ENCODE measurements at places on chromosomes 4 and X.

DNA sequence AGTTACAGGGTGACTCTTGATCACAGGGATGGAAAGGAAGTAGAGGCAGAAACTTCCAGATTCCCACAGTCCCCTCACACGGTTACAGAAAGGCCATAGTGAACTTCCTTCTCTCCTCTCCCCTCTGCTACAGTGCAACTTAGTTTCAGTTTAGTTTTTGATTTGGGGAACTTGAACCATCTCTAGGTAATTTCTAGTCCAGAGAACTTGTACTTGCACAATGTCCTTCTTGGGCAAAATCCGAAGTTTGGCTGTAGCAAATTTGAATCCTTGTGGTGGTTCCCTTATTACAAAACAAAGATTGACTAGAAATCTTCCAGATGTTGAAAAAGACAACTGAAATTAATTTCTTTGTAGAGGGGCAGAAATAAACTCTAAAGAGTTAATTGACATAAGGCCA is 1.2 kb upstream of the BLTP1 start:
- no peak for DNase-seq

DNA sequence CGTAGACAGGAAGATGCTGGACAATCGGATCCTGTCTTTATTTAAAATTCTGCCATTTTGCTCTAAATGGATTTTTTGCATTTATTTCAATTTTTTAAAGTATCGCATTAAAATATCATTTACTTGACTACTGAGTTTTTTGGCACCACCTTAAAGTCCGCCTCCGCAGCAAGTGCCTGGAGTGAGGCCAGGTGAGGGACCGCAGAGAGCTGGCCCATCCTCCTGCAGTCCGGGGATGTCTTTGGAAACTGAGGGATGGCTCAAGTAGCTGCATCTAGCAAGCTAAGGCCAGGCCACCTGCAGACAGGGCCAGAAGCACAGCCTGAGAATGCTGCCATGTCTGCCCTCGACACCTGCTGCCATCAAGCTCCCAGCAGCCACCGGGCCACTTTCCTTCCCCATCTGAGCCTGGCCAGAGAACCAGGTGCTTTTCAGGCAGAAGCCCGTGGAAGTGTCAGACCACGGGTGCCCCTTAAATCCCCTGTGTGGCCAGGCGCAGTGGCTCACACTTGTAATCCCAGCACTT is 69.6 kb downstream of the ABLIM2 start:
- no peak for DNase-seq

DNA sequence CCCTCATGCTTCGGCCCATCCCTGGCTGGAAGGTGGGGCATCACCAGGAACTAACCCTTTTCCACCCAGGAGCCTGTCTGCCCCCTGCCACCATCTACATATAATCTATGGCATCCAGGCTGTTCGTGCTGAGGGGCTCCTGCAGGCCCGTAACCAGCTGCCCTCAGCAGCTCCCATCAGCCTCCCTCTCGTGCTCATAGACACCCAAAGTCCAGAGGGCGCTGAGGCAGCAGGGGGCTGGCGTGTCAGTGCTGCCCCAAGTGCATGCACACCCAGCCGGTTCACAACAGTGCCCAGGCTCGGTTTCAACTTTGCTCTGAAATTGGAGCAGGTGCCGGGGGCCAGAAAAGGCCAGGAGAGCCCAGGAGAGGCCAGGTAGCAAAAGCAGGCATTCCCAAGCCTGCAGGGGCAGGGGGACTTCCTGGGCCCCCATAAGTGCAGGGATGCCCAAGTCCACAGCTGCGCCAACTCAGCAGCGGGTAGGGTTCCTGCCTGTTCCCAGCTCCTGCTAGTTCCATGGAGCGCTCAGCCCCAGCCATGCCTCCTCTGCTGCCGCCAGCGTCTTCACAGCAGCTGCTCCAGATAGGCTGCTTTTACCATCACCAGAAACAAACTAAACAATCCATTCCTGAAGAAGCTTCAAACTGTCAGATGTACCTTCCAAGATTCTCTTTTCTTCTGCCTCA is 558.2 kb upstream of the GNPDA2 start:
- DNase-seq: no peak

DNA sequence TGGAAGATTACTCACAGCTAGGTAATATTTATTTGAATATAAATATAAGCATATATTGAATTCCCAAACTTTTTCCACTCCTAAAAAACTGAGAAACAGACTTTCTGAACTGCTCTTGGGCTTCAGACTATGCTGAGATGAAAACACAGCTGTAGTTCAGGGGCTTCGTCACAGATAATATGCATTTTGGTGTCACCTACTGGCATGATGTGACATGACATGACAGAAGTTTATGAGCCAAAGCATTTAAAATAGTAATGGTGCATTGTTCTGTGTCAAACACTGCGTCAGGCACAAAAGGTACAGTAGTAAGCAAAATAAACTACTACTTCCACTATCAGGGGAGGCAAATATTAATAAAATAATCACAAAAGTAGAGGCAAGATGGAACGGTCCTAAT is 171.3 kb downstream of the BTC start:
- peak; percentile 8 for DNase-seq

DNA sequence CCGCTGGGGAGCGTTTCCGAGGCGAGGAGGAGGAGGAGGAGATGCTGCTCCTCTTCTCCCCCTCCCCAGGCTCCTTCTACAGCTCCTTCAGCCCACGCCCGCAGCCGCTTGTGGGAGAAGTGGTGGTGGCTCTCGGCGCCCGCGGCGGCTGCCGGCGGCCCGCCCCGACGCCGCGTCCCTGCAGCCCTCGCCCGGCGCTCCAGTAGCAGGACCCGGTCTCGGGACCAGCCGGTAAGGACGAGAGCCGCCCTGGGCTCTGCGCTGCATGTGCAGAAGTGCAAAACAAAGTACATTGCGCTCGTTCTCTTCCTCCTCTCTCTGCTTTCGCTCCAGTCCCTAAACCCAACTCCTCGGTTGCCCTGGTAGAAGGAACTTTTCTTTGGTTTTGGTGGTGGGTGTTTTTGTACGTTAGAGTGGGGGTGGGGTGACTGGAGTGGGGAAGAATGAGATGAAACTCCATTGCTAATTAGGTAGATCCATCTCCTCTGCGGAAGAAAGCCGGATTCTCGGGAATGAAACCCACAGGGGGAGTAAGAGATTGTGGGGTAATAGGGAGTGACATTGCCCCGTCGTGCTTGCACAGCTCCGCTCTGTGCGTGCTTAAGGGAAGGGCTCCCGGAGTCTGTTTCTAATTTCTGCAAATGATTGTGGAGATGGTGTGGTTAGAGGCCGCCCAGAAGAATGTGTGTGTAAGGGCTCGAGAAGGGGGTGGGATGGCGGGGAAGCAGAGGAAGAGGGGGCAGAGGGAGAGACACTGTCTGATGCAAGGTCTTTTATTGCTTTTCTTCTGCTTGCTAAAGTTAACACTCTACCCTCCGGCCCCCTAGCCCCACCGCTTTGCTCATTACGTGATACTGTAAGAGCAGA is 677 bp downstream of the PTPN13 start:
- DNase-seq: peak; percentile 16

- peak; percentile 62 for DNase-seq
These were observed at the start of gene SLC25A5 for GRCh38 chrX:119467842-119468550. SLC25A5 (plus strand) TSS chrX:119468444; CDS start chrX:119468516, 72 bp downstream.

- no peak for DNase-seq
These were observed 20.4 kb upstream of the BRS3 start for GRCh38 chrX:136467303-136467702.

GRCh38 chrX:130682990-130683389 is 220.0 kb downstream of the ENOX2 start:
- no peak for DNase-seq

DNA sequence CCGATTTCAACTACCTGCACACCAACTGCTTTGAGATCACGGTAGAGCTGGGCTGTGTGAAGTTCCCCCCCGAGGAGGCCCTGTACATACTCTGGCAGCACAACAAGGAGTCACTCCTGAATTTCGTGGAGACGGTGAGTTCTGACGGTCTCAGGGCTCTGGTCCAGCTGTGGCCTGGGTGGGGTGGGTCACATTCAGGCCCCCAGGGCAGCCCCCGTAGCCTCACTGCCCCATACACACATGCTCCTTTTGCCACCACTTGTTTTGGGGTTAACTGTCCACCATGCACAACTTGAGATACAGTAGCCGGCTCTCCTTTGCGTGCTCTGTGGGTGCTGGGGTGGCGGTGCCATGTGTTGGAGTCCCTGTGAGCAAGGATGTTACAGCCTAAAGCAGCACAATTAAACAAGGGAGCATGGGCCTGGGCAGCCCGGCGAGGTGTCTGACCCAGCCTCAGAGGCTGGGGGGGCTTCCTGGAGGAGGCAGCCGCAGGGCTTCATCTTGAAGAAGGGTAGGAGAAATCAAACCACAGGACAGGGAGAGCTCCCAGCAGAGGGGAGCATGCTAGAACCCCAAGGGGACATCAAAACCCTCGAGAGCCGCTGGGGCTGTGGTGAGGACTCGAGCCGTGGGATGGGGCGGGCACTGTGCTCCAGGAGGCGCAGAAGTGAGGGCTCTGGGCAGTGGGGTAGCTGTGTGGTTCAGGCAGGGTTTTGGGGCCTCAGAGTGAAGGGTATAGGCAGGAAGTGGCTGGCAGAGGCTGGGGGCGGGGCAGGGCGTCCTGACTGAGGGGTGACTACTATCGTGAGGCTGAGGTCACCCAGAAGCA is 22.0 kb downstream of the CPZ start:
- no peak for DNase-seq

DNA sequence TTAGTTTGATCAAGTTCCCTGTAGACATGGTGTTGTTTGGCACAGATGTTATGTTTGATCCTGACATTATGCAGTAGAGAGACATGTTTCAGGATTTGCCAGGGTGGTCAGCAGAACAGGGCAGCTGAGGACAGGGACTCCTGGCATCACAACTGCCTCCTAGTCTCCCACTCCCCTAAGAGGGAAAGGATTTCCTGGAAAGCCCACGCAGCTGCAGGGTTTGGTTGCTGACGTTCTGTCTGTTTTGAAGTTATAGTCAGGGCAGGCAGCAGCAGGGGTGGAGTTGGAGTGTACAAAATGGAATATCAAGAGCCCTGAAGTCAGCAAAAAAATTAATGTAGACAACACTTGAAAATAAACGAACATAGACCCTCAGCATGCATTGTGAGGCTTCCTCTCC is 125.4 kb downstream of the CPE start:
- DNase-seq: no peak

GRCh38 chr4:76987153-76987591 is 37.6 kb downstream of the SEPTIN11 start:
- no peak for DNase-seq

- no peak for DNase-seq
These were observed 5.6 kb downstream of the PRDM8 start for GRCh38 chr4:80202741-80203553.

DNA sequence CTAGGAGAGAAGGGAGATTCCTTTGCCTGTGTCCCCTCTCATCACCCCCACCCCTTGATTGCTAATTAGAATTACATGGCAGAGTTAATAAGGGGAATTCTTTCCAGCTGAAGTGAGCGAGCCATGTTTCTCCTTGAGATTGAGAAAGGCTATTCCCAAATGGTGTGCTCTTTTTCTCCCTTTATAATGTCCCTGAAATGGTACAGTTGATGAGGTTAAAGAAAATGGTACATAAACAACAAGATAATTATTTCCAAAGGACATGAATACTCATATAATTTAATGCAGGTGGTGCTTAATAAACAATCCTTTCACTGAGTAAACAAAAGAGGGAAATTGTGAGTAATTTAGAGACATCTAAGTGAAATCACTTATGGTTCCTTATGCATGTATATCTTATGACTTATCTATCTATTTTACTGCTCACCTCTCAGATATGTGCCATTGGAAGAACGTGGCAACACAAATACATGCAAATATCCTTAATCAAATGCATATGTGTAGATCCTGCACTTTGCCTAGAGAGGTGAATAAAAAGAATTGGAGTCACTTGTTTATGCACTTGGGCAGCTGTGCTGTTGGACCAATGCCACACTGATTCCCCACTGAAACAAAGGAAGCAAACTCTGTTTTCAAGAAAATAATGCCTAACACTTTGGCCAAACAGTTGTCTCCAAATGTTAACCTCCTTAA is 106.6 kb upstream of the WDR44 start:
- peak; percentile 70 for DNase-seq

DNA sequence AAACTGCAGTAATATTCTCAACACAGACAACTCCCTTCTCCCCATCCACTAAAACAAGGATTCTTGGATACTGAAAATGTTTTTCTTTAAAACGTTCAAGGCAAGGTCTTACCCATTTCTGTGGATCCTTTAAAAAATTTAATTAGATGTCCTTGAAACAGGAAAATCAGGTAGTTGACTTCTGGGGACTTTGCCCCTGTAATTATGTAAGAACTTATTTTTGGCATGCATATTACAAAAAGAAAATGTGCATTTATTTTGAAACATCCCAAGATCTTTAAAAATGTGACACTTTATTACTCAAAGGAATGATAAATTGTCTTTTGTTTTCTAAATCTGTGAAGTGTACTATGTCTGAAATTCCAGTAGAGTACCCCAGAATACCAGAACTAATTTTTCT is 25.8 kb downstream of the GUCY1B1 start:
- DNase-seq: no peak

- no peak for DNase-seq
These were observed 72.8 kb downstream of the MANBA start for GRCh38 chr4:102687982-102688433.

- no peak for DNase-seq
These were observed 207.6 kb downstream of the NAF1 start for GRCh38 chr4:162959046-162959445.

DNA sequence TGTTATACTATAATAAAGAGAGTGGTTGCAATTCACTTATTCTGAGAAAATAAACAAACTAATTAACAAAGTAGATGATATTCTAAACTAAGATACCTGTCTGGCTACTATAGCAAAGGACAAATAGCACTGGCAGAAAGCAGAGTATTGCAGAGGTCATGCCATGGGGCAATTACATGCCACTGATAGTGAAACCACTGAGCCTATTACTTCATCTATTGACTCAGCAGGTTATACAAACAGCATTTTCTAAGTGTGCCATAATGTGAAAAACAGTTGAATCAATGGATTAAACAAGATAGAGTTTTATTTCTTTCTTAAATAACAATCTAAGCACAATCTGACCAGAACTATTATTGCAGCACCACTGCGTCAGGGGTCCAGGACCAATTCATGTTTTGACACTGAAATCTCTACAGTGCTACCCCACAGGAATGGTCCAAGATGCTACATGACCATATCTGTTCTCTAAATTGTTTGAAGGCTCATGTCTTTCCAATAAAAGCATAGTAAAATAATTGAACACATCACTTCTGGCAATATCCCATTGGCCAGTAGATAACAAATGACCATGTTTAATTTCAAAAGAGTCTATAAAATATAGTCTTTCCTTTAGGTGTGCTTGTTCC is 389.5 kb upstream of the GRID2 start:
- no peak for DNase-seq

GRCh38 chrX:31297881-31298280 is 226.0 kb upstream of the FTHL17 start:
- no peak for DNase-seq
